Mesendoderm (in vitro differentiated cells): ENCODE measurements at places on chromosomes 16 and 17.

GRCh38 chr17:63173450-63173849 lies 207.4 kb downstream of the TANC2 start:
- DNase-seq, result no peak

DNA sequence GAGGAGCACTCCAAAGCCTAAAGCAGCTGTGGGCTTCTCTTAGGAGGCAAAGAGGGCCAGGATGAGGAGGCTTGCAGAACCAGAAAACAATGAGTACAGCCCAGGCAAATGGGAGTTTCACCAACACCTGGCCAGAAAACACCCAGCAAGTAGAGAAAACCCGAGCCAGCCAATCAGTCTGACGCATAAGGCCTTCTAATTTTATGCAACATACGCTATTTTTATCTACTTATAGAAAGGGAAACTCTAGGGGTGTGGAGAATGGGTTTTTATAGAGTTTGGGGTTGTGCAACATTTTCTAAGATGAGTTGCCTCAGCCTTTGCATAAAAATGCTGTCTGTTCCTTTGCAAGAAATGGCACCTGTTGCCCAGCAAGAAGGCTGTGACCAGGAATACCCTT lies 529.0 kb upstream of the CDH5 start:
- DNase-seq, result no peak

DNA sequence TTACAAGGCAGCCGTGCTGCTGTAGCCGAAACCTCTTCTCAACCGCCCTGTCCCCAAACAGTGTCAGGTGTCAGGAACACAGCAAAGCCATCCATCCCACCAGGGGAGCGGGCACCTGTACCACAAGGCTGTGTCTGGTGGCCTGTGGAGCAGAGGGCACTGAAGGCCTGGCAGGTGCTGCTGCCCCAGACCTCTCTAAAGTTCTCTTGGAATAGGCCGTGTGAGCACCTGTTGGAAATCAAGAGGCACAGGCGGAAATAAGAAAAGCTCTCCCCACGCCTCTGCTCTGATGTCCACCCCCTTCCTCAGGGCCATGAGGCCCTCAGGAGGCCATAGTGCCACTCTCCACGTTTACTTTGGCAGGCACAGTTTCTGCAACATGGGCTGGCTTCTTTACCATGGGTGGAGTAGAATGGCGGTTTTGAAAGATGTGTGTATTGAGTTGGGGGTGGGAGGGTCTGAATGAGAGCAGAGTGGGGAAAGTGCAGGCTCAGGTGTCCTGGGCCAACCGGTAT lies 99.9 kb upstream of the ZNF750 start:
- DNase-seq, result no peak

- no peak for DNase-seq
These were observed 2.3 kb upstream of the CHST6 start for GRCh38 chr16:75497558-75497957.

- no peak for DNase-seq
These were observed 17.6 kb upstream of the ABR start for GRCh38 chr17:1197379-1197778.

GRCh38 chr16:28303132-28303531 lies 10.8 kb downstream of the SBK1 start:
- DNase-seq, result no peak
